Activated CD4-positive, CD25-positive, alpha-beta regulatory T cell treated with anti-CD3 and anti-CD28 coated beads, Interleukin-2, amount 50 U/mL, for 24 hours (primary cell): ENCODE measurements at places on chromosomes 6 and 20.
A peak's percentile ranks its signal among the peaks of the same experiment; 100 is the strongest.

- ATAC-seq, result no peak
Measured at GRCh38 chr6:56734335-56734734, 91.6 kb upstream of the DST start.

- no peak for ATAC-seq
Measured at GRCh38 chr6:126540161-126540560, 200.2 kb downstream of the CENPW start.

DNA sequence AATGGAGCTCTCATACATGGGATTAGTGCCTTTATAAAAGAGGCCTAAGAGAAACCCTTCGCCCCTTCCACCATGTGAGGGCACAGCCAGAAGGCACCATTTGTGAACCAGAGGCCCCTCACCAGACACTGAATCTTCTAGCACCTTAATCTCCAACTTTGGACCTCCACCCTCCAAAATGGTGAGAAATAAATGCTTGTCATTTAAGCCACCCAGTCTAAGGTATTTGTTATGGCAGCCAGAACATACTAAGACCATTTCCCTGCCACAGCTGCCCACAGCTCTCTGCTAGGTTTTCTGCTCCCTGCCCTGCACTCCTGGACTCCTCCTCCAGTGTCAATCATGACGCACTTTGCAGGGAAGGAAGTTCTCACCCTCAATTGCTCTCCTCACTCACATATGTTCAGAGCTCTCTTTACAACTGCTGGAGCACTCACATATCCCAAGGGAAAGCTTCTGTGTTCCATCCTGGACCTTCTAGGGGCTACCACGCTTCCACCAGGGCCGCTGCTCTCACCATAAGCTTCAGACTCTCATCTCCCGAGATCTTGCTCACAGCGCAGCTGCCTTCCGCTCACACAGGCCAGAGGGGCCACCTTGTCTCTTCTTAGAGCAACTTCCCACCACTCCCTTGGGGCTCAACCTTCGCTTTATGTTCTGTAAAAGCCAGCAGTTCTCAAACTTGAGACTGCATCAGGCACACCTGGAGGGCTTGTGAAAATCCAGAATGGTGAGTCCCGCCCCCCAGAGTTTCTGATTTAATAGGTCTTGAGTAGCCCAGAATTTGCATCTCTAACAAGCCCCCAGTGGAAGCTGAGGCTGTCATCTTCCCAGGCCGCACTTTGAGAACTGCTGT is 1.6 kb upstream of the LY86 start:
- no peak for ATAC-seq

- no peak for ATAC-seq
Measured at GRCh38 chr6:37187321-37188022, 17.5 kb downstream of the PIM1 start.

- ATAC-seq, result no peak
Measured at GRCh38 chr6:54697424-54697823, 149.1 kb upstream of the FAM83B start.

DNA sequence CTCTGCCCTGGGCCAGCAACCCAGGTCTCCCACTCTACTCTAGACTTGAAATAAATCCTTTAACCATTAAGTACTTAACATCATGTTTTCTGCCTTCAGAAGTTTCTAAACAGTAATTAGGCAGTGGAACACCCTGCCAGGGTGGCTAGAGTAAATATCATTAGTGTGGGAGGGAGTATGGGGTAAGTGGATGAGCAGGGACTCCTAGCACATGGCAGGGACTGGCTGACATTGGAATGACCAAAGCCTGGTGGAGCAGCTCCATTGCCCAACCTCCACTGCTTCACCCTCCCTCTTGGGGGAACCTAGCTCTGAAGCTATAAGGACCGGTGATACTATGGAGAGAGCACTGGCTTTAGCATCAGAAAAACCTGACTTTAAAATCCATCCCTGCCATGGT is 167.1 kb downstream of the MAFB start:
- no peak for ATAC-seq

DNA sequence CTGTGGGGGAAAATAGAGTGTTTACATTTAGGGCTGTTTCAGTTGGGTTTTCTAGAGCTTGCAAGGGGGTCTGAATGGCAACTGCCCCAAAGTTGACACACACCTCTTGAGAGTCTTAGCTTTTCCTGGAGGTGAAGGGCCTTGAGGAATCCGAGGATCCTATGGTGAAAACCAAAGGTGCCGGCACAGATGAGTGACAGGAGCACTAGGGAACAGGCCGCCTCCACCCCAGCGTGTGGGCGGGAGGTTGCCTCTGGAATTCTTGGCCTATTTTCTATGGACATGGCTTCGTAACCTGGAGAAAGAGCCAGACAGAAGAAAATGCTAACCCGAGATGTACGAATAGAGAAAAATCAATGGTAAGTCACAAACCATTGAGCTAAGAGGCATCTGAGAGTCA is 283.2 kb upstream of the FOXQ1 start:
- ATAC-seq, result no peak

DNA sequence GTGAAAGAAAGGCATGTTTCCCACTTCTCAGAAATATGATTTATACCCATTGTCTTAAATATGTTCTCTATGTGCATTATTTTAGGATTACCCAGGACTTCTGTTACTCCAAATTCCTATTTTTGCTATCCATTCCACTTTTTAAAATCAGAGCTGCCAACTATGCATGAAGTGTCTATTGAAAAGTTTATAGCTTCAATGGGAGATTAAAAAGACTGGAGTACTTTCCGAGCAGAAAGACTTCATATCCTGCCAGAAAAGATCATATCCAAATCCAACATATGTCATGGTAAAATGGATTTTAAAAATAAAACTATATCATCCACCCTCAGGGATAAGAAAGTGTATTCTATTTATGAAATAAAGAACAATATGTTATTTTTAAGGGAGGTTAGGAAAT is 212.7 kb downstream of the COL12A1 start:
- ATAC-seq, result no peak

DNA sequence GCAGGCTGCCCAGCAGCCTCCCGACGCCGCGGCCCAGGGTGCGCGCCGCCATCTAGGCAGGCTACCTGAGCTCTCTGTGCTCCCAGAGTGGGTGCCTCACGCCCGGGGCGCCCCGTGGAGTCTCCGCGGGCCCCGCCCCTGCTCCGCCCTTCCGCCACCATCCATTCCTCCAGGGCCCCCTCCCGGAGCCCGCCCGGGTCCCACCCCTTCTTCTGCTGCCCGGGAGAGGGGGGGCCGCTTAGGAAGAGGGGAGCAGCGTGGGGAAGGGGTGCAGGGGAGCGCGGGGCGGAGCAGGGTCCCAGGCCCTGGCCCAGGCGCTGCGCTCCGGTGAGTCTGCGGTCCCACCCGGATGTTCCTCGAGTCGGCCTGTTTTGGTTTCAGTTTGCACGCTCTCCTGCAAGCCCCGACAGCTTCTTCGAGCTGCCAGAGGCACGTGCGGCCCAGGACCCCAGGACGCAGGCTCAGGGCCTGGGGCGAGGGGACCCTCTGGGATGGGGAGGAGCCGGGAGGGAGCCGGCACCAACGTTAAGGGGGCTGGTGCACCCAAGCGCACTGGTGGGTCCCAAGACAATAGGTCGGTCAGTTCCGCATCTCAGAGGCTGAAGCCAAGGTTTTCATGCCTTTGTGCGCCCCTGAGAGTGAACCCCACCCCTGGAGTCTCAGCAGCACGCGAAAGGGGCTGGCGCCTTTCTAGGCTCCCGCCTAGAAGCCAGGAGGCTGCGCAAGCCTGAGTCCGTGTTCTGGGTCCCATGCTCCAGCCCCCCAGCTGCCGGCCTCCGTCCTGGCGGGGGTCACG is at the start of gene ACSS1:
Gene ACSS1, minus strand, starts transcription at position 89 of the 796 bp plus-strand sequence. Its CDS starts 37 bp downstream, at position 52.
- ATAC-seq, result peak; percentile 67

GRCh38 chr20:17653835-17654648 is 28.0 kb downstream of the RRBP1 start:
- ATAC-seq, result no peak

GRCh38 chr6:119035459-119035858 is 43.0 kb downstream of the FAM184A start:
- ATAC-seq, result no peak

DNA sequence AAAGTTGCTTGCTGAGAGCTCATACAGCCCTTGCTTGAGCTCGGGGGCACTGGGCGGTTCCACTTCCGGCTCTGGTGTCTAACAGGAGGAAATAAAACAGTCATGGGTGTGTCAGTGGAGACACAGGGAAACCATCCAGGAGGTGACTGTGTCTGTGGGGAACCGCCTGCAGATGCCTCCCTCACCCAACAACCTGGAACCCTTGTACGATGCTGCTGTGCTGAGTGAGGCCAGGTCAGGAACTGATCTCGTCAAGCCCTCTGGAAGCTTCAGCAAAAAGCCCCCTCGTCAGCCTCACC is 15.5 kb downstream of the TXNDC5 start:
- no peak for ATAC-seq

GRCh38 chr20:19257865-19258264 is 45.4 kb downstream of the SLC24A3 start:
- no peak for ATAC-seq

DNA sequence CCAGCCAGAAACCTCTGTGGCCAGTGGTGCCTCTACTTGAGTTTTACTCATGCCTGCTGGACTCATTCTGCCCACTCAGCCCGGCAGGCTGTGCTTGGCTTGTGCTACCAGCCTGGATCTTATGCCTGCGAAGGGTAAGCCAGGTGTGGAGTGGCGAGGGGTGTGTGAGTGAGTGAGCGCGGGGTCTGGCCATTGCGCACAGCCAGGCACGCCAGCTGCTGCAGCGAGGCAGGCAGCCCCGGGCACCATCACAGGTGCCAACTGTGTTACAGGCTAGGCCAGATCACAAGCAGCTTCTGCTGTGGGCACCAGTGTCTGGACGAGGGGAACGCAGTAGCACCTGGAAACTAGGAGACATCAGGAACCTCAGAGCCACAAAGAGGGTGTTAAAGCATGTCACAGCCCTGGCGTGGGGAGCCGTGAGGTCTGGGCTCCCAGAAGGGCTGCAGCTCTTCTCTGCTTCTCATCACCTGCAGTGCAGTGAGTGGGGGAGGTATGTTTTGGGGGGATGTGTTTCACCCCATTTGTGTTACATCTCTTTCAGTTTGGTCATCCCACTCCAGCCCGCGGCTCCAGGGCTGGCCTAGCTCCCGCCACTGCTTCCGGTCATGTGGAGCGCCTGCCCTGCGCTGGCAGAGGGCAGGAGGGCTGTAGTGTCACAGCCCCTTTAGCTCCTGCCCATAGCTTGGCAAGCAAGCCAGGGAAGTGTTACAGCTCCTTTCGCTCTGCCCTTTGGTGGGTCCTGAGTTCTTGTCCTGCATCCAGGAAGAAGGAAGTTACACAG is 379.7 kb upstream of the IMPG1 start:
- no peak for ATAC-seq

GRCh38 chr6:142833054-142833453 is 111.9 kb downstream of the HIVEP2 start:
- peak; percentile 91 for ATAC-seq

DNA sequence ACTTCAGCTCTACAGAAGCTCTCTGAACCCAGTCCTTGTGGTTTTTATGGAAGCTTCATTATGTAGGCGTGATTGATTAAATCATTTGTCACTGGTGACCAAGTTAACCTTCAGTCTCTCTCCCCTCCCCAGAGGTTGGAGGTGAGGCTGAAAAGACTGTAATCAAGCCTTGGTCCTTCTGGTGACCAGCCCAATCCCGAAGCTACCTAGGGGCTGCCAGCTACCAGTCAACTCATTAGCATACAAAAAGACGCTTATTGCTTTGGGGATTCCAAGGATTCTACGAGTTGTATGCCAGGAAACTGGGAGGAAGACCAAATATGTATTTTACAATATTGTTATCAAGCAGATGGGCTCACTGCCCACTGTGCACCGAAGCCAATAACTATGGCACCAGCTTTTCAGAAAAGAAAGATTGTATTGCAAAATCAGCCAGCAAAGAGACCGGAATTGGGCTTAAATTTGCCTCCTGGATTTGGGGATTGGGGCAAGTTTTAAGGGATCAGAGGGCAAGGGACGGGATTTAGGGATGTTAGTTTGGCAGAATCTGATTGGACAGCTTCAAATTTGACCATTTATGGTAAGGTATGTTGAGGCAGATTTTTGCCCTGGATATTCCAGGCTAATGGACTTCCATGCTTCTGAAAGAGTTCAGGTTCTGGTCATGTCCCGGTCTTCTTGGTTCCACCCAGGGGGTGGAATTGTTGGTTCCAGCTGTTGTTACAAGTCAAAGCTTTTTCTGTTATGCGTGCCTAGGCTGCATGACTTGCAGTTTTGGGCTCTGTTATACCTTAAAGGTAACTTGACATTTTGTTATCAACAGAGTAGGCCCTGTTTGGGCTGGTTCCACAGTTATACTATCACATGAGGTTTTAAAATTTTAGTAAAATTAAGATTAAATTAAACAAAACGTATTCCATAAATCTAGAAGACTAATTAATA is 167.4 kb downstream of the COL9A1 start:
- no peak for ATAC-seq

DNA sequence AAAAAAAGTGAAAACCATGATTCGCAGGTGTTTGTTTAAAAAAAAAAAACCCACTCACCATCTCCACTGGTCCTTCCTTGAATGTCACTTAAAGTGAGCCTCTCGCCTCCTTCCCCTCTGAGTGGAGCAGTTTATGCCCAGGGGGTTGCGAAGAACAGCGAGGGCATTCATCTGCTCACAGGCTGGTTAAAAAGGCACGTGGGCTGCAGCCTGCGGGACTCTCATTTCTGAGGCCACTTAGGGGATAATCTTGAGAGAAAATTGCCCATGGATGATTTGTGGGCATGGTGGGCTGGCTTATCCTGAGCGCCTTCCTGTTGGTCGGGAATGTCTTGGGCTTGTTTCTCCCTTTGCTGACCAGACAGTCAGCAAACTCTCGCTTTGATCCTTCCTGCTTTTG is 18.9 kb downstream of the BCAS4 start:
- ATAC-seq, result no peak

GRCh38 chr6:46376562-46377061 is 114.6 kb downstream of the RCAN2 start:
- ATAC-seq, result peak; percentile 17

DNA sequence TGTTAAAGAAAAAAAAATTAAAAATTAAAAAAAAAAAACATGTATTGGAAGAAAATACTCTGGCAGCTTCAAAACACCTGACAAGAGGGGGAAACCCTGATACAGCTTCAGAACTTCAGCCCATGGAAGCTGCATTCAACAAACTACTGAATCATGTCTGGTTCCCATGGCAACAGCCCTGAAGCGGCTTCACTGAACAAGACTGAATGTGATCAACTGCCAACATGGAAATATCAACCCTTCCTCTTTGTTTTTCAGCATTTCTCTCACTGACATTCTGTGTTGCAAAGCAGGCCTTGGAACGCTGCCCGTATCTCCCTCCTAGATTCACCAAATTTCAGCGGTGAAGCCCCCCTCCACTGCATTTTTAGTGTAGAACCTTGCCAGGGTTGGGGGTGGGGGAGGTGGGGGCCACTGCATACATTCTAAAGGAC is 91.3 kb upstream of the SHLD1 start:
- ATAC-seq, result peak; percentile 58
